Mesothelial cell of epicardium (in vitro differentiated cells): ENCODE measurements at places on chromosomes 11 and 22.

DNA sequence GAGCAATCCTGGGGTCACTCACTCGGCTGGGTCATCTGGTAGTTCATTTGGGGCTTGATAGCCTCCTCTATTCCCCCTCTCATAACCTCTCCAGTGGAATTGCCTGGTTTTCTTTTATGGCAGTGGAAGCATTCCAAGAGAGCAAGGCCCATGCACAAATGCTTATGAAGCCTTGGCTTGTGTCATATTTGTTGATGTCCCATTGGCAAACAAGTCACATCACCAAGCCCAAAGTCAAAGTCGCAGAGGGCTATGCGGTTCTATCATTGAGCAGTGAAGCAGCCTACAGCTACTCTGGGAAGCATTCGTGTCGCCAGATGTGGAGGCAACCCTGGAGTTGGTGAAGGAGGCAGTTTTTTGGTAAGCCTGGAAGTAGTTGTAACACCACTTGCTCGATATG is 12.3 kb downstream of the KCTD14 start:
- no peak for DNase-seq

DNA sequence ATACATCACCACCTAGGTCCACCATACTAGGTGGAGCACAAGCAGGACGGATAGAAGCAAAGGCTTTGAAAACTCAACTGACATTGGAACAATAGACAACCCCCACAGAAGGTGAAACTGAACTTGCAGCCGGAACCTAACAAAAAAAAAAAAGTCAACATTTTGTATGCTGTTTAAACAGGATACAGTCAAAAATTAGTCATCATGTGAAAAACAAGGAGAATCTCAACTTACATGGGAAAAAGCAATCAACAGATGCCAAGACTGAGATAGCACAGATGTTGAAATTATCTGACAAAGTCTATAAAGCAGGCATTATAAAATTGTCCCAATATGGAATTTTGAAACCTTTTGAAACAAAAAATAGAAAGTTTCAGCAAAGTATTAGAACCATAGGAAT is 123.8 kb downstream of the RAB38 start:
- DNase-seq, result no peak

- no peak for DNase-seq
These were observed 26.5 kb downstream of the ARHGEF17 start for GRCh38 chr11:73334384-73335203.

- no peak for DNase-seq
These were observed 1110.9 kb upstream of the CNTN5 start for GRCh38 chr11:97909614-97910399.

- no peak for DNase-seq
These were observed 700 bp upstream of the STX3 start for GRCh38 chr11:59754494-59754858.

GRCh38 chr11:60870276-60870675 is 2.9 kb downstream of the ZP1 start:
- DNase-seq, result no peak

DNA sequence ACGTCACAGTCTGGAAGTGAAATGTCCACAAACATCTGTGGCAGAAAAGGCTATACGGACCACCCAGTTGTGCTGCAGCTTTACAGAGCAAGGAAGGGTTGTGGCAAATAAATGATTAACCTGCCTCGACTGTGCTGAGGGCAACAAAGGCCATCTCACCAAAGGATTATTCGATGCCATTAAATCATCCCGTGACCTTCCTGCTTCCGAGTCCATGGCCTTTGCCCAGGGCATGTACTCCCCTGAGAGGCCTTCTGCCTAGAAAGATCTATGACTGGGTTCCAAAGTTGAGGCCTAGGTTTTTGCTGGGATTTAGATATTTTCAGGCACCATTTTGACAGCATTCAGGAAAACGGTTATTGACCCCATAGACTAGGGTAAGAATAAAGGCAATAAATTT is 9.2 kb downstream of the CDPF1 start:
- no peak for DNase-seq

DNA sequence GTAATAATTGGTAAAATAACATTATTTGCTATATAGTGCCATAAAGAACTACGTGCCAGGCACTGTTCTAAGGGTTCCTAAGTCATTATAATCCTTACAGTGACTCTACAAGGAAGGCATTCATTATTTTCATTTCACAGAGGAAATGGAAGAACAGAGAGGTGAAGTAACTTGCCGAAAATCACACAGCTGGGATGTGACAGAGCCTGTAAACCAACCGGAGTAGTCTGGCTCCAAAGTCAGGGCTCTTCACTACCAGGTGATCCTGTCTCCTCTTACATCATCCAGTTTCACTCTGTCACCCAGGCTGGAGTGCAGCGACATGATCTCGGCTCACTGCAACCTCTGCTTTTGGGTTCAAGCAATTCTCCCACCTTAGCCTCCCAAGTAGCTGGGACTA is 59.2 kb upstream of the RBFOX2 start:
- DNase-seq, result no peak

DNA sequence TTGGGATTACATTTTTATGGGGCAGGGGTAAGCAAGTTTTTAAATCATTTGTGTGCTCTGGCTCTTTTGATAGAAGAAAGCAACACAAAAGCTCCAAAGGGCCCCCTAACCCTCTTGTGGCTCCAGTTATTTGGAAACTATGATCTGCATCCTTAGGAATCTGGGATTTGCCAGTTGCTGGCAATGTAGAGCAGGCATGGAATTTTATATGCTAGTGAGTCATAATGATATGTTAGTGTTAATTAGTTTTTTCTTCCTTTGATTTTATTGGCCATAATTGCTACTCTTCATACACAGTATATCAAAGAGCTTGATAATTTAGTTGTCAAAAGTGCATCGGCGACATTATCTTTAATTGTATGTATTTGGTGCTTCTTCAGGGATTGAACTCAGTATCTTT is 10.1 kb downstream of the RAG1 start:
- no peak for DNase-seq

DNA sequence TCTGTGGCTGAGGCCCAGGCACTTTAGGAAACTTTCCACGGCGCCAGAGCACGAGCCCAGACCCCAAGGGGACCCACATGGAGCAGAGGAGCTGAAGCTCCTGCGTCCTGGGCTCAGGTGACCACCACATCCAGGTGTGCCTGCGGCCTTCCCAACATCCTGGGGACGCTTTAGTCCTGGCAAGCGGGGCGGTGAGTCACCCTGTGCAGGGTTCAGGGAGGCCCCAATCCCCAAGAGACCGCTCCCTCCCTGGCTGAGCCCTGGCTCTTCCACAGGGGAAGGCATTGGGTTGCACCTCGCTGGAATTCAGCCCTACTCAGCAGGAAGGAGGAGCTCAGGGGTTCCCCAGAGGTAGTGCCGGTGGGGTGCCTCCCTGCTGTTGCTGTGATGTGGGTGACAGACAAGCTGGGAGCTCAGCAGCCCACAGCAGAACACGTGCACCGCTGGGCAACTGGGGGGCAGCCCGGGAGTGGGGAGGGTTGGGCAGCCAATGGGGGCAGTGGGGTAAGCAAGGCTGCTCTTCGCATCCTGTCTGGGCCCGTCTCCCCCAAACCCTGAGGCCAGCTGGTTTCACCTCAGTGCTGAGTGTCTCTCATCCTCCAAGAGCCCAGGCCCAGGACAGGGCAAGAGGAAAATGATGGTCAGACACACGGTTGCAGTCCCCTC is 802.8 kb downstream of the BRD1 start:
- peak; percentile 10 for DNase-seq

DNA sequence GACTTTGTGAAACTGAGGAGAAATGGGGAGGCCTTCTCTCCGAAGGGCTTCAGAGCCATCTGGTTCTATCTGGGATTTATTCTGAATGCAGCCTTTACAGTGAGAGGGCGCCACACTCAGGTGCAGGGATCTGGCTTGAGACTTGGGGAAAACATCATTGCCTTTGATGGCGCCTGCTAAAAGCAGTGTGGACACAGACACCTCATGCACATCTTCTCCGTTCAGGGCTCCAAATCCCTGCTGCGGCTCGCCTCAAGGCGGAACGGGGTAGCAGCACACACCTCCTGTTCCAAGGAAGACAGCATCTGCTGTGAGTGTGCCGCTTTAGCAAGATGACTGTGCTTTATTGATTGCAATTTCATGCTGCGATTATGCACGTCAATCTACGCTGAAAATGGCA is 37.1 kb upstream of the OLFML1 start:
- DNase-seq, result no peak
